Renal cortex interstitium (tissue), 15 donors: ENCODE measurements at places on chromosomes 3 and 15.

DNA sequence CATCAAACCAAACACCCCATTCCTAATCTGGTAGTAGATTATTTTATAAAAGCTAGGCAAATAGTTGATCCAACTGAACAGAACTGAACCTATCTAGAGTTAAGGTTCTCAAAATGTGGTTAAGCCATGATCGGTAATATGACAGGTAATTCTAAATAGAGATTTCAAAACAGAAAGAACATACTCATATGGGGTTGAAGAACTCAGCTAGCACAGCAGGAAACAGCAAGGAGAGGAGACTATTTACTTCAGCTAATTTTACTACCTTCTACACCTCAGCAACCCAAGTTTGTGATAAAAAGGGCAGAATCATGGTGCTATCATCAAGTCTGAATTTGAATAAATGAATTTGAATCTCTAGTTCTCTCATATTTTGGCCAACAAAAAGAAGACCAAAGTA, 11.8 kb downstream of the CD47 start:
- no peak for DNase-seq

GRCh38 chr3:139425745-139426400, 36.4 kb upstream of the COPB2 start:
- no peak for DNase-seq

DNA sequence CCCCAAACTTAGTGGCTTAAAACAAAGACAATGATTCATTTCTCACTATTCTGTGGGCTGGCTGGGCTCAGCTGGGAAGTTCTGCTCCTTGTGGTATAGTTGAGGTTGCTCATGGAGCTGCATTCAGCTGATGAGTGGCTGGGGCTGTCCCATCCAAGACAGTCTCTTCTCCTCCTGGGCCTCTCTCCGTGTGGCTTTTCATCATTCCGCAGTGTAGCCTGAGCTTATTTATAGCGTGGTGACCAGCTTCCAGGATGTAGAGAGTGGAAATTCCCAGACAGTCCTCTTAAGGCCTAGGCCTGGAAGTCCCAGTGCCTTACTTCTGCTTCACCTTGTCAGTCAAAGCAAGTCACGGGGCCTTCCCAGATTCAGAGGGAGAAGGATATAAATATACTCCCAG, 136.7 kb upstream of the DAZL start:
- DNase-seq = no peak

GRCh38 chr3:64739971-64740631, 52.3 kb upstream of the ADAMTS9 start:
- no peak for DNase-seq

- DNase-seq = no peak
These were observed 57.3 kb downstream of the ACAP2 start for GRCh38 chr3:195385526-195385925.

DNA sequence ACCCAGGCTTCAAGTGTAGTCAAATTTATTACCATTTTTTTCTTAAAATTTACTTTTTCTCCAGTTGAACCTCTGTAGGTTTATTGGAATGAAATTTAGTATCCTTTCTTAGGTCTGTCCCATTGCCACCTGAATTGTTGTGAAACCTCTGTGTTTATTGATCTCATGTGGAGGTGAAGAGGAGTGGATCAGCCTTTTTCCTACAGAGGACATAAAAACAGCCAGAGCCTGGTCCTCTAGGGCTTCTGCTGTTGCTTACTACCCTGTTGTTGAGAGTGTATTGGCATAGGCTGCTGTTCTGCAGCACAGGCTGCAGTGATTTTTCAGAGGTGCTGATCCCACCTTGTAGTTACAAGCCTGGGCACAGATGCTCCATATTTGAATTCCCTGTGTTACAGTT, 44.6 kb downstream of the LRRC28 start:
- no peak for DNase-seq

GRCh38 chr15:50871832-50872231, 36.7 kb upstream of the AP4E1 start:
- no peak for DNase-seq

- no peak for DNase-seq
These were observed 5.3 kb downstream of the P2RY12 start for GRCh38 chr3:151379083-151379734.

DNA sequence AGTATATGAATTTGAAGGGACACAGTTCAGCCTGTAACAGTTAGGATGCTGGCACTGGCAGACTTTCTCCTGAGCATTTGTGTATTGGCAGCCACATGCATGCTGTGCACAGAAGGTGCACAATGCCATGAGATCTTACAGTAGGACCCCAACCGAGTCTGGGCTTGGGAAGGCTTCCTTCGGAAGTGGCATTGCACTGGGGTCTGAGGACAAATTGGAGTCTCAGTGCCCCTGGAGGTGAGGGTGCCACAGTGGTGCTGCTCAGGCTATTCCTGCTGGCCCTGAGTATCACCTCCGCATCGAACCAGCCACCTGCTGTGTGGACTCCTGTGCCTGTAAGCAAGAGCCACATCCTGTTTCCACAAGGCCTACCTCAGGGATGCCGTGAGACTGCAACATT, 99.5 kb downstream of the DNAJB8 start:
- DNase-seq = no peak

GRCh38 chr3:158165141-158165655, 55.3 kb downstream of the RSRC1 start:
- DNase-seq = no peak

GRCh38 chr3:126671521-126671920, 16.6 kb upstream of the TXNRD3 start:
- DNase-seq = no peak

- DNase-seq = no peak
These were observed 308.2 kb downstream of the ULK4 start for GRCh38 chr3:41653571-41654239.

- no peak for DNase-seq
These were observed 7.2 kb upstream of the FBLN2 start for GRCh38 chr3:13541691-13542090.

DNA sequence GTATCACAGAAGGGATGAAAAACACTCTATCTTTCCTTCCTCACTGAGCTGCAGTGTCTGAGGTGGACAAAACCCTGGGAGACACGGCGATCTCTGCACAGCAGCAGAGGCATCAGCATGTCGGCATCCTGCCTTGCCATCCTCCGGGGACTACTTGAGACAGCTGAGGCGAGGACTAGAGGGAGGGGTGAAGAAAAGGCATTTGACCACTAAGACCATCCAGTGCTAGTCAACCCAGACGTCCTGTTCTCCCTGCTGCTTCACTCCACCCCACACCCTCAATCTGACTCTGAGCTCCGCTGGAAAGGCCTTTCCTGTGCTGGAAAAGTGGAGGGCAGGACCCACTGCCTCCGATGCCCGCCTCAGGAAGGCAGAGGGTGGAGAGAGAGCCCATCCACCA, 67.3 kb downstream of the VGLL4 start:
- no peak for DNase-seq

GRCh38 chr15:55824857-55825613, 82.1 kb upstream of the PRTG start:
- DNase-seq = no peak

- no peak for DNase-seq
These were observed 404.4 kb upstream of the KCNMB2 start for GRCh38 chr3:178131801-178132200.

- DNase-seq = no peak
These were observed 51.0 kb downstream of the EPHB1 start for GRCh38 chr3:134846084-134846483.

DNA sequence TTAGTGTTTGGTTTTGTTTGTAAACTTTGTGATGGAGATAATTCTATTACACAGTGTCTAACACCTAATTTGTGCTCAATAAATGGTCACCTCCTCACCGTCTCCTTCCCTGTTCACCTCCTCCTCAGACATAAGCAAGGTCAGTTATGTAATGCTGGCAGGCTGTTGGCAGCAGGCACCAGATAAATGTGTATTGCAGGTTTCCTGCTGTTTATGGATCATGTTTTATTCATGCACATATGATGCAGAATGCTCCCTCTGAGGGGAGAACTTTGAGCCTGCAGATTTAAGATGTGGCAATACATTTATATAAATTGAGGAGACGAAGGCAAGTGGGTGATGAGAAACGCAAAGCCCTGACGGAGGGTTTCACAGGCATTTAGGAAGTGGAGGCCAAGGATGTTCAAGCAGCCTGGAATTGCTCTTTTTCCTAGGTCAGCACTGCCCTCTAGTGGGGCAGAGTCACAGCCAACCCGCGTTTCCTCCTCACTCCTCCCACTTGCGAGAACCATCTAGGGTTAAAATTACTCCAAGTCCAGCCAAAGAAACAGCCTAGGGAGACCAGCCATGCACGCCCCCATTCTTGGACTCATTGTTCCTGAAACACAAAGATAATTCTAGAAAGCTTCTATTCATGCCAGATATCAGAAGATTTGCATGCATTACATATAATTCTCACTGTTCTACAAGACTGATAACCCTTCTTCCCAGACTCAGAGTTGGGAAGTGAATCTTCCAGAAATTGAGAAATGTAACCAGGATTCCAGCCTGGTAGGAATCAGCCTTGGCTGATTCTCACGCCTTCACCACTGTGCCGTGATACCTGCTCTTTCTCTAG, 228.7 kb downstream of the SLCO3A1 start:
- DNase-seq = peak; percentile 70

- no peak for DNase-seq
These were observed 116.0 kb downstream of the LIPC start for GRCh38 chr15:58547628-58548307.

GRCh38 chr3:127783642-127784160, 38.6 kb downstream of the MGLL start:
- no peak for DNase-seq
